ENCODE measurements at places on chromosomes 7 and 10. TPM values are rescaled to one million over a fixed set of nuclear protein-coding genes. Genes with fewer than 3 reads are reported as not detected.

PBLD gene
- 6.9 TPM for total RNA-seq

CRYGN gene
- 0.32 TPM for total RNA-seq

PVRIG gene
- 36.3 TPM for total RNA-seq

RAB19 gene
- total RNA-seq, result 2.8 TPM

PTPRN2 gene
- 16.7 TPM for total RNA-seq

TMEM225B gene
- not detected for total RNA-seq

SEMA3A gene
- 16.3 TPM for total RNA-seq

RBP4 gene
- total RNA-seq, result not detected

PRF1 gene
- 79.6 TPM for total RNA-seq

COL13A1 gene
- 10.9 TPM for total RNA-seq

TACR2 gene
- not detected for total RNA-seq

IFIT3 gene
- 24.7 TPM for total RNA-seq

TACC2 gene
- 3.7 TPM for total RNA-seq

TRRAP gene
- 59.8 TPM for total RNA-seq
